Upper lobe of left lung (tissue), 6 donors: ENCODE measurements at places on chromosomes 5 and 9. TPM values are rescaled to one million over a fixed set of nuclear protein-coding genes. Genes with fewer than 3 reads are reported as not detected.

The LRRTM2 gene
- total RNA-seq, result 0.24 TPM

The CRAT gene
- 34.3 TPM for total RNA-seq

The CCDC171 gene
- 2.4 TPM for total RNA-seq

The SPOCK1 gene
- total RNA-seq, result 16.6 TPM

The CCDC180 gene
- total RNA-seq, result 6.6 TPM

The MAP1B gene
- total RNA-seq, result 40.4 TPM

The FOXD4L5 gene
- not detected for total RNA-seq

The WWC1 gene
- 96.2 TPM for total RNA-seq

The GFI1B gene
- total RNA-seq, result 1.7 TPM

The BTNL3 gene
- total RNA-seq, result 0.57 TPM

The GRIN3A gene
- total RNA-seq, result 0.07 TPM

The IL9 gene
- not detected for total RNA-seq

The YTHDC2 gene
- total RNA-seq, result 19.6 TPM

GRCh38 chr9:14480526-14480925 lies 166.6 kb upstream of the NFIB start:
- no peaks in the 10 kb centered on the region for H3K4me1 ChIP-seq
- no peak overlapping the region for H3K4me3 ChIP-seq
- H3K36me3 ChIP-seq, result no peaks in the 10 kb centered on the region
- H3K27me3 ChIP-seq, result no peaks in the 10 kb centered on the region

DNA sequence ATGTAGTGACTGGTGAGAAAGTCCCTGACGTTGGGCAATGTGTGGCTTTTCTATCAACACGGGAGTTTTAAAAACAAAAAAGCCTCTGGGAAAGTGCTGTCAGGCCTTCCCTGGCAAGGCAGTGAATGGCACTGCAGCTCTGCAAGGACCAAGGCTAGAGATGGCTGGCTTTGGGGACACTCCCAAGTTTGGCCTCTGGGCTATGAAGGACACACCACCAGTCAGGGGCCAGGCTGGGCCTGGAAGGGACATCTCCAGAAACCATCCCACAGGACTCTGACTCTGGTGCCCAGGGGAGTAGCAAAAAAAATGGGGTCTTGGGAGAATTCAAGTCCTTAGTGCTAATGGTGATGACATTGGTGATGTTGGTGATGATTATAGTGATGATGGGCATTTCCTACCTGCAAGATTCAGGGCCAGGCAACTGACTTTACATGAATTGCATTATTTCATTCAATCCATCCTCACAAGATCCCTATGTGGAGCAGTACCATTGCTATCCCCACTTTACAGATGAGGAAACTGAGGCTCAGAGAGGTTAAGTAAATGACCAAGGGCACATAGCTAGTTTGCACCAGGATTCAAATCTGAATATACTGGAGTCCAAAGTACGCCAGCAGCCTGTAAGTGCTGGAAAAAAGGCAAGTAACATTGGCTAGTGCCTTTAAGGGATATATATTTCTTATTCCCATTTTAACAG lies 2.6 kb upstream of the PPARGC1B start:
- no peak overlapping the region for H3K4me3 ChIP-seq
- no peaks in the 10 kb centered on the region for H3K36me3 ChIP-seq
- no peaks in the 10 kb centered on the region for H3K27me3 ChIP-seq
- no peak overlapping the region for H3K27ac ChIP-seq
- DNase-seq, result no peak

DNA sequence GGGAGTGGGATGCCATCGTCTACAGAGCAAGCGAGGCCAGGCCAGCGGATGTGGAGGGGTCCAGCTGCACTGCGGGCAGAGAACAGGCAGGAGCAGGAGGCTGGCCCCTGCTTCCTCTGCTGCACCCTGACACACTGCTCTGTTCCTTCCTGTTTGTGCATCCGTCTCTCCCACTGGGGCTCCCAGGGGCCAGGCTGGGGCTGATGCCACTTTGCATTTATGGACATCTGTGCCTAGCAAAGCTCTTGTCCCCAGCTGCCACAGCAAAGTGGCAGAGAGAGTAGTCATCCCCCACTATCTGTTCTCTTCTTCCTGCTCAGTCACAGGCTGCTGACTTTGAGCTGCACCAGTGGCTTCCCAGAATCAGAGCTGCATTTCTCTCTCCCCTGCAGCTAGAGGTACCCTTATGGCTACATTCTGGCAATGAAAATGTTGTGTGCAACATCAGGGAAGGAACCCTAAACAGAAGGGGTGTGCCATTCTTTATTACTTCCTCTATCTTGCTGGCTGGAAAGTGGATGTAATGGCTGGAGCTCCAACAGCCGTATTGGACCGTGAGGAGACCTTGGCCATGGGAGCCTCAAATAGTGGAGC lies 4.2 kb upstream of the NINJ1 start:
- H3K27me3 ChIP-seq, result no peaks in the 10 kb centered on the region
- H3K4me3 ChIP-seq, result no peak overlapping the region
- no peaks in the 10 kb centered on the region for H3K36me3 ChIP-seq
- H3K4me1 ChIP-seq, result peaks cover 17% of the 10 kb centered on the region

- no peaks in the 10 kb centered on the region for H3K36me3 ChIP-seq
- no peak overlapping the region for H3K4me3 ChIP-seq
- H3K4me1 ChIP-seq, result peaks cover 12% of the 10 kb centered on the region
- peak overlapping the region; percentile 27 for H3K27ac ChIP-seq
- no peak for DNase-seq
These were observed 58.9 kb downstream of the AUH start for GRCh38 chr9:91302831-91303230.

- H3K27ac ChIP-seq, result no peak overlapping the region
- no peaks in the 10 kb centered on the region for H3K4me1 ChIP-seq
- H3K36me3 ChIP-seq, result no peaks in the 10 kb centered on the region
- H3K27me3 ChIP-seq, result no peaks in the 10 kb centered on the region
These were observed 89.9 kb upstream of the ADAMTSL1 start for GRCh38 chr9:18384066-18384465.

- no peak for DNase-seq
- H3K4me1 ChIP-seq, result no peaks in the 10 kb centered on the region
- H3K4me3 ChIP-seq, result no peak overlapping the region
- H3K27ac ChIP-seq, result no peak overlapping the region
- H3K36me3 ChIP-seq, result no peaks in the 10 kb centered on the region
- H3K27me3 ChIP-seq, result no peaks in the 10 kb centered on the region
These were observed 77.6 kb downstream of the PRLR start for GRCh38 chr5:35152733-35153132.

- peaks cover 6% of the 10 kb centered on the region for H3K27me3 ChIP-seq
- DNase-seq, result peak; percentile 88
- H3K4me1 ChIP-seq, result peaks cover 10% of the 10 kb centered on the region
- H3K4me3 ChIP-seq, result peak overlapping the region; percentile 39
These were observed 7.5 kb downstream of the UNC5A start for GRCh38 chr5:176817841-176818377.

GRCh38 chr5:179457612-179458011 lies 92.7 kb upstream of the RUFY1 start:
- no peak overlapping the region for H3K4me3 ChIP-seq
- H3K27ac ChIP-seq, result no peak overlapping the region
- H3K4me1 ChIP-seq, result no peaks in the 10 kb centered on the region
- DNase-seq, result no peak

- H3K27me3 ChIP-seq, result no peaks in the 10 kb centered on the region
- no peaks in the 10 kb centered on the region for H3K4me1 ChIP-seq
- no peak overlapping the region for H3K27ac ChIP-seq
- H3K36me3 ChIP-seq, result no peaks in the 10 kb centered on the region
These were observed 160.5 kb upstream of the MSX2 start for GRCh38 chr5:174563899-174564298.

DNA sequence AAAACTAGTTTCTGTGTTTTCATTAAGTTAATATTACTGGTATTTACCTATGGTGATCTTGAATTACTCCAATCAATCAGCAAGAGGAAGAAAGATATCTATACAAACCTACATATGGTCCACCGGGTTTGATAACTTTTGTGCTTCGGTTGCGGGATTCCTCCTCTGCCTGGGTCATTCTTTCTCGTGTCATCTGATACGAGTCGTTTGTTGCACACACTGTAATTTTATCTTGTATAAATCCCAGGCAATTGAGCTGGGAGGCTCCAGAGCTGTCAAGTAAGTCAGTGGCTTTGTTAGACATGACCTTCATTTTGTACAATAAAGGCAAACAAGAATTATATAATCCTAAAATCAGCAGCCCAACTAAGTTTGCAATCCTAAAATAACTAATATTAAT lies 48.0 kb downstream of the ELL2 start:
- DNase-seq, result no peak
- peaks cover 11% of the 10 kb centered on the region for H3K4me1 ChIP-seq
- no peak overlapping the region for H3K27ac ChIP-seq
- H3K4me3 ChIP-seq, result no peak overlapping the region
- peaks cover 23% of the 10 kb centered on the region for H3K36me3 ChIP-seq

- H3K36me3 ChIP-seq, result no peaks in the 10 kb centered on the region
- H3K27me3 ChIP-seq, result no peaks in the 10 kb centered on the region
- H3K27ac ChIP-seq, result no peak overlapping the region
- H3K4me3 ChIP-seq, result no peak overlapping the region
- no peaks in the 10 kb centered on the region for H3K4me1 ChIP-seq
These were observed 656.3 kb upstream of the ZNF608 start for GRCh38 chr5:125402787-125403186.

- peak overlapping the region; percentile 69 for H3K27ac ChIP-seq
- H3K4me1 ChIP-seq, result peaks cover 7% of the 10 kb centered on the region
- H3K4me3 ChIP-seq, result no peak overlapping the region
These were observed 31.6 kb upstream of the ANGPTL2 start for GRCh38 chr9:127154003-127154389.

DNA sequence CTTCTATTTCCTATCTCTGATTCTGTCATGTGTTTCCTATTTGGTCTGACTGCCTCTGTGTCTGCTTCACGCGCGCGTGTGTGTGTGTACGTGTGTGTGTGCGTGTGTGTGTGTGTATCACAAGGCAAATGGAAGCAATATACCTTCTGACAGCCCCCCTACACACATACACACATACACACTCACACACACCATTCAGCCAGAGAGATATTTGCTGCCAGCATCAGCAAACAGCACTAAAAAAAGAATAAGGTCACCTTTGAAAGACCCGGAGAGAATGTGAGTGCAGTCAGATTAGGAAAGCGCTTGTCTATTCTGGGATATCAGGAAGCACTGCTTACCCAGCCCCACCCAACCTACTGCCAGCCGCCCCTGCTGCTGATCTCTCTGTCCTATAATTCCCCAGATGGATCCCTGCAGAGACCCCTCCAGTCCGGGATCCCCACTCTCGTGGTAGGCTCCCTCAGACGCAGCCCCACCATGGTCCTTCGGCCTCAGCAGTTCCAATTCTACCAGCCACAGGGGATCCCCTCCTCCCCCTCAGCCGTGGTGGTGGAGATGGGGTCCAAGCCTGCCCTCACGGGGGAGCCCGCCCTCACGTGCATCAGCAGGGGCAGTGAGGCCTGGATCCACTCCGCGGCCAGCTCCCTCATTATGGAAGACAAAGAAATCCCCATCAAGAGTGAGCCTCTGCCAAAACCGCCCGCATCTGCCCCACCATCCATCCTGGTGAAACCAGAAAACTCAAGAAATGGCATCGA lies 45.7 kb downstream of the PLAC8L1 start:
- no peaks in the 10 kb centered on the region for H3K4me1 ChIP-seq
- H3K27ac ChIP-seq, result no peak overlapping the region
- no peaks in the 10 kb centered on the region for H3K27me3 ChIP-seq
- DNase-seq, result peak; percentile 43

DNA sequence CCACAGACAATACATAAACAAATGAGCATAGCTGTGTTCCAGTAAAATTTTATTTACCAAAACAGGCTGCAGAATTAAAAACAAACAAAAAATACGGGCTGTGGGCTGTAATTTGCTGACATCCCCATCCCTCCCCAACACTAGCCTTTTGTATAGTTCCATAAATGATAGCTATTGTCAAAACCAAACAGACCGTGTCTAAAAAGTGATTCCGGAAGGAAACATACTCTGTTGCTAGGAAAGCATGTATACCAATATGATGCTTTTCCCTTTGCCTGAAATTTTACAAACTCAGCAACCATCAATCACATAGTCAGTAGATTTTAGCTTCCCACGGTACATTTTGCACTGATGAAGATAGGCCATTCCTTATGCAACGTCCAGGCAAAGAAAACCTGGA lies 80.0 kb downstream of the TMEM215 start:
- H3K4me1 ChIP-seq, result no peaks in the 10 kb centered on the region
- no peak overlapping the region for H3K4me3 ChIP-seq
- DNase-seq, result no peak
- no peaks in the 10 kb centered on the region for H3K27me3 ChIP-seq

GRCh38 chr9:2764353-2764752 lies 47.0 kb downstream of the KCNV2 start:
- H3K36me3 ChIP-seq, result peaks cover under 1% of the 10 kb centered on the region
- no peak for DNase-seq
- no peak overlapping the region for H3K27ac ChIP-seq
- no peaks in the 10 kb centered on the region for H3K27me3 ChIP-seq
- no peak overlapping the region for H3K4me3 ChIP-seq

- H3K36me3 ChIP-seq, result no peaks in the 10 kb centered on the region
- no peak for DNase-seq
- H3K27me3 ChIP-seq, result no peaks in the 10 kb centered on the region
These were observed 240.9 kb downstream of the IRX1 start for GRCh38 chr5:3836528-3836927.

DNA sequence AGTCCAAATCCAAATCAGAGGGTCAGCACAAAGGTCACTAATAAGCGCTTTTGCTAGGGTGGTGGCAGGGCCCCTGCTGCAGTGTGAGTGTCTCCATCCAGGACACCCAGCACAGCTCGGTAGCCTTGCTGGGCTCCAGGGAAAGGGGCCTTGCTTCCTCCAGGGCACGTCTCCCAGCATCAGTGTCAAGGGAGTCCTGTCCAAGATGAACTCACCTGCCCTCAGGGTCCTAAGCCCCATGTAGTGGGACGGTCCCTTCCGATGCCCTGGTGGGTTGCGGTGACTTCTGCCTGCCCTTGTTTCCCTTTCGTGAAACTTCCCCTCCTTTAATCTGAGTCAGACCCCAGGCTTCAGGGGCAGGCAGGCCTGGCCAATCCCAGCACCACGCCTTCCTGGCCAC lies 101.7 kb downstream of the ZNF354C start:
- peak; percentile 3 for DNase-seq
- no peak overlapping the region for H3K27ac ChIP-seq
- no peak overlapping the region for H3K4me3 ChIP-seq
- no peaks in the 10 kb centered on the region for H3K36me3 ChIP-seq
- peaks cover 1% of the 10 kb centered on the region for H3K4me1 ChIP-seq

GRCh38 chr5:108148715-108149139 lies 233.2 kb downstream of the FBXL17 start:
- H3K4me1 ChIP-seq, result no peaks in the 10 kb centered on the region
- H3K27ac ChIP-seq, result no peak overlapping the region
- no peak for DNase-seq
- H3K27me3 ChIP-seq, result no peaks in the 10 kb centered on the region

GRCh38 chr5:136086783-136087566 lies 45.7 kb upstream of the SMAD5 start:
- H3K4me1 ChIP-seq, result peaks cover 12% of the 10 kb centered on the region
- no peaks in the 10 kb centered on the region for H3K36me3 ChIP-seq
- DNase-seq, result no peak
- no peaks in the 10 kb centered on the region for H3K27me3 ChIP-seq
- H3K27ac ChIP-seq, result no peak overlapping the region

- no peak overlapping the region for H3K27ac ChIP-seq
- H3K4me3 ChIP-seq, result no peak overlapping the region
- no peaks in the 10 kb centered on the region for H3K36me3 ChIP-seq
- no peaks in the 10 kb centered on the region for H3K4me1 ChIP-seq
- no peak for DNase-seq
These were observed 127.4 kb upstream of the TMEM161B start for GRCh38 chr5:88396000-88396535.

- H3K4me1 ChIP-seq, result no peaks in the 10 kb centered on the region
- no peak overlapping the region for H3K4me3 ChIP-seq
- DNase-seq, result no peak
- no peak overlapping the region for H3K27ac ChIP-seq
- H3K36me3 ChIP-seq, result no peaks in the 10 kb centered on the region
- H3K27me3 ChIP-seq, result no peaks in the 10 kb centered on the region
These were observed 7.8 kb upstream of the MSANTD3 start for GRCh38 chr9:100419166-100419565.

- DNase-seq, result no peak
- H3K27me3 ChIP-seq, result no peaks in the 10 kb centered on the region
- peaks cover 68% of the 10 kb centered on the region for H3K36me3 ChIP-seq
- H3K27ac ChIP-seq, result no peak overlapping the region
These were observed 163.5 kb upstream of the OTULINL start for GRCh38 chr5:14417792-14418765.
